Activated T-helper 1 cell treated with anti-CD3 and anti-CD28 coated beads, Interleukin-2, amount 50 U/mL, for 16 hours (primary cell): ENCODE measurements at places on chromosomes 6 and 20.

DNA sequence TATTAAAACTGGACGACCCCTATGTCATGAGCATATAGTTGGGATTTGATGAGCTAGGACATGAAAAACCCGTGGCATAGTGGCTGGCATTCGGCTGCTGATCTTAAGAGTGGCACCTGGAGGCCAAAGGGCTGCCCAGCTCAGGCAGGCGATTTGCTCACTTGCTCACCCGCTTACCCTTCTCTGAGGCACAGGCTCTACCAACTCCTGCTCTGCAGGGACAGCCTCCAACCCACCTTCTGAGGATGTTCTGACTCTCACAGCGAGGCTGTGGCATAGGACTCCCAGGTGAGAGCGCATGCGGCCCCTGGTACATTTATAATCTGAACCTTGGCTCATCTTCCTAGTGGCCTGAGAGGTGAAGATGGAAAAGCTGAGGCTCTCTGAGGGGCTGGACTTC lies 995 bp downstream of the RSPO4 start:
- DNase-seq = no peak

DNA sequence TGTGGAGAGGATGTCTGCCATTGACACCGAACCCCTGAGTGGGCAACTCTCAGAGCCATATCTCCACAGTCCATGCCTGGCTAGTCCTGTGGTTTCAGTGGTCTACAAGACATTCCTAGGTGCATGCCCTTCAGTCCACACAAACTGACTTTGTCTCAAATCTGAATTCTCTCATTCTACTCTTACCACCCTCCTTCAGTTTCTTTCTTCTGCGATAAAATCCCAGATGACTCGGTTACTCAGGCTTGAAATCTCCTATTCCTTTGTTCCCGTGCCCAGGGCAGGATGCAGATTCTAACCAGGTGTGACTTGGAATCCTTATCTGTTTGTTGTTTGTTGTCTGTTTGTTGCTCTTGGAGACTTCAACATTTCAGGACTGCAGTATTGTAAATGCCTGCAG lies 9.3 kb downstream of the CDS2 start:
- DNase-seq = no peak

GRCh38 chr6:95017922-95018321 lies 559.4 kb upstream of the MANEA start:
- no peak for DNase-seq

- no peak for DNase-seq
Measured at GRCh38 chr6:17987697-17988421, 424 bp upstream of the KIF13A start.

DNA sequence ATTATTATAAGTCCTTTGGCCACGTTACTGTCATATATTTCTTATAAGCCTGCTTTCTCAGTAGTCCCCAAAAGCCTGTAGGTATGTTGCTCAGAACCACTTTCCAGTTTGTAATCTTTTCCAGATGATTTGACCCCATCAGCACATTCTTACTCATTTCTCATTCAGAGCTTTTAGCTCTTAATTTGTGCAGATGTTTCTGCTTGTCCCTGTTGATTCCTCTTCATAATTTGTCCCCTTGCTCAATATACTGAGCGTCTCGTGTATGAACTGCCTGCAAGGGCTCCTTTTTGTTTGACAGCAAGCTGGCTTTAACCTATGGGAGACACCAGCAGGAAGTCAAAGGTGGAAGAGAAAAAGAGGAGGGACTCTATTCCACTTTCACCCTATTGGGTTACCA lies 733.8 kb upstream of the GJE1 start:
- no peak for DNase-seq

DNA sequence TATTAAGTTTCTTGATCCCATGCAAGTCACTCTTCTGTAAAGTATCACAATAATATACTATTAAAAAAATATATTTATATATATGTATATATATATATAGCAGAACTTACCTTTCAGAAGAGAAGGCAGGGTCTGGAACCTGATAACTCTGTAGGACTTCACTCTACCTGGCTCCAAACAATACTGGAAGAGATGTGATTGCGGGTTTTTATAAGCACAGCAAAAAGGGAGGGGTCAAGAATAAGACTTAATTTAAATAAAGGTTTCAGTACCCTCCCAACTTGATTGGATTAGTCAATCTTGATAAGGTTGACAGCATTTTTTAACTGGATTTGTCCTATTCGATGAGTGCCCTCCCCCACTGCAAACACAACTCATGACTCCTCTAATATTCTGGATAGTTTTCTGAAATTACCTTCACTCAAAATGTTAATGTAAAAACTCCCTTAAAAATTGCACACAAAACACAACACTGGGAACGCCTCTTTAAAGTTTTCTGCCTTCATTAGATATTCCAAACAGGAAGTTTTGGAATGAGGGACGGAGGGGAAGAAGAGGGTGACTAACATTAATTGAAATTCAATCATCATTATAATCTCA lies 4.0 kb upstream of the ZNF217 start:
- DNase-seq = no peak

- DNase-seq = no peak
Measured at GRCh38 chr6:28235912-28236452, 10.9 kb downstream of the ZSCAN9 start.

GRCh38 chr6:15916581-15916980 lies 212.3 kb upstream of the MYLIP start:
- DNase-seq = no peak

GRCh38 chr6:54093326-54093948 lies 17.8 kb upstream of the MLIP start:
- DNase-seq = no peak

- DNase-seq = no peak
Measured at GRCh38 chr20:48457193-48458002, 370.4 kb downstream of the PREX1 start.

DNA sequence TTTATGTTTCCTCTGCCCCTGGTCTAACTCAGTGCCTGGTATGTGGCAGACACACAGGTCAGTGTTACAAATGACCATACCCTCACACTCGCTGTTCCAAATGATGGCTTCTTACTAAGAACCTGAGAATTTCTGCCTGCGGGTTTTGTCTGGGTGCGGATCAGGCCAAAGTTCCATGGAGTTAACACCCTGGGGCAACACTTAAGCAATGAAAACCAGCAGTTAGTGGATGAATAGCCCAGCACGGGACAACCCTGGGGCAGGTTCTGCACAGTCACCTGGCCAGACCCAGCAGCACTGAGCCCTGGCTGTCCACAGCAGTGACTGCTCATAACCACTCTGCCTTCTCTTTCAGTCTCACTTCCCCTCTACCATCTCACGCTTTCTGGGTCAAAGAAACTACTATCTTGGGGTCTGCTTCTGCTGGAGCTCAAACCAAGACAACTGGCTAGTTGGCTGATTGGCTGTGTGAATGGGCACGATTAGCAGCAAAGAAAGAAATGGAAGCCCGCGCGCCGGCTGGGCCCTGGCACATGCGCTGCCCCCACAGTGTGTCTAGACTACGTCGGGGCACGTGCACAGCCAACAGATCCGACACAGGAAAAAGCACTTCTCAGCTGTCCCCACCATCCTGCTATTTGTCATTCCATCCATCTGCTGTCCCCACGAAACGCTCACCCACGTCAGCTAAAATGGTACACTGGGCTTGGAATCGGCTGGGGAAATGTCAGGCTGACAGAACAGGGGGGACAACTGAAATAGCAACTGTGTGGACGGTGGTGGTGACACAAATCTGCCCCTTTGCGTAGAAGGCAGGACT lies 36.6 kb downstream of the MGME1 start:
- no peak for DNase-seq

DNA sequence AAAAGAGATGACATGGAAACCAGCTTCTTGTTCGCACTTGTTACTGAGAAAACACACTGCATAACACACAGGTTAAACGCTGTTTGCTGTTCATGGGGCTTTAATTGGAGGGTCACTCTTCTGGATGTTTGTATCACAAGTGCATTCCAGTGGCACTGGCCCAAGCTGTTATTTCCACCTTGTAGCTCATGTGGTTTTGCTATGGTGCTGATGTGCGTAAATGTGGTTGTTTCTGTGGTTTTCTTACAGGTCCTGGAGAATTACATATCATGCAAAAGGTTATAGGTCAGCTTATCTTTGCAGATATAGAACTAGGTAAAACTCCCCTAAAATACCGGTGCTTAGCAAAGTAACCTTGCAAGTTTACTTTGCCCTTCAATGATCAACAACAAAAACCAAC lies 89.3 kb upstream of the AHI1 start:
- DNase-seq = no peak

- DNase-seq = no peak
Measured at GRCh38 chr6:157928428-157928827, 53.2 kb upstream of the SYNJ2 start.

- no peak for DNase-seq
Measured at GRCh38 chr20:38112261-38112929, 52.7 kb downstream of the TGM2 start.

DNA sequence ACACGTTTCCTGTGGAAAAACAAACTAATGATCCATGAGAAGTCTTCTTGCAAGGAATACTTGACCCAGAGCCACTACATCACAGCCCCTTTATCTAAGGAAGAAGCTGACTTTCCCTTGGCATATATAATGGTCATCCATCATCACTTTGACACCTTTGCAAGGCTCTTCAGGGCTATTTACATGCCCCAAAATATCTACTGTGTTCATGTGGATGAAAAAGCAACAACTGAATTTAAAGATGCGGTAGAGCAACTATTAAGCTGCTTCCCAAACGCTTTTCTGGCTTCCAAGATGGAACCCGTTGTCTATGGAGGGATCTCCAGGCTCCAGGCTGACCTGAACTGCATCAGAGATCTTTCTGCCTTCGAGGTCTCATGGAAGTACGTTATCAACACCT lies 35.4 kb downstream of the GCNT2 start:
- no peak for DNase-seq

GRCh38 chr6:72724545-72724944 lies 102.7 kb downstream of the KCNQ5 start:
- DNase-seq = no peak

DNA sequence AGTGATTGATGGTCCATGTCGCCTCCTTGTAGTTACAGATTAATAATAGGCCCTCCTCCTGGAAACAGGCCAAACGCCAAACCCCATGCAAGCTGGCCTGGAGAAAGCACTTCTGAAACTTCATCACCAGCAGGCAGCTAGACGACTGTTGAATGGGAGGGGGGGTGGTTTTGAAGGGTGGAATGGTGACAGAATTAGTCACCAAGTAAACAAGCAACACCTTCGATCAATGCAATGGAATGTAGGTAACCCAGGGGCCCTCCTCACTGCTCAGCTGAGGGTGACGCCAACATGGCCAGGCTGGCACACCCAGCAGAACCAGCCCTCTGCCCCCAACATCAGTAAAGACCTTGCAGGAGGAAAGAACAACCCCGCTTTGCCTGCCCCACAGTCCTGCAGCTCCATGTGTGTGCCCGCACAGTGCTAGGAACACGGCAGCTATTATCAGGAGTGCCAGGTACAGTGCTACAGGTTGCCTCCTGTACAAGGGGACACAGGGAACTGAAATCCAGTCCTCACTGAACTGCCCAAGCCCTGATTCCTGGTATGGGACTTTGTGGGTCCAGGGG lies 2.7 kb downstream of the BCAS1 start:
- DNase-seq = no peak

DNA sequence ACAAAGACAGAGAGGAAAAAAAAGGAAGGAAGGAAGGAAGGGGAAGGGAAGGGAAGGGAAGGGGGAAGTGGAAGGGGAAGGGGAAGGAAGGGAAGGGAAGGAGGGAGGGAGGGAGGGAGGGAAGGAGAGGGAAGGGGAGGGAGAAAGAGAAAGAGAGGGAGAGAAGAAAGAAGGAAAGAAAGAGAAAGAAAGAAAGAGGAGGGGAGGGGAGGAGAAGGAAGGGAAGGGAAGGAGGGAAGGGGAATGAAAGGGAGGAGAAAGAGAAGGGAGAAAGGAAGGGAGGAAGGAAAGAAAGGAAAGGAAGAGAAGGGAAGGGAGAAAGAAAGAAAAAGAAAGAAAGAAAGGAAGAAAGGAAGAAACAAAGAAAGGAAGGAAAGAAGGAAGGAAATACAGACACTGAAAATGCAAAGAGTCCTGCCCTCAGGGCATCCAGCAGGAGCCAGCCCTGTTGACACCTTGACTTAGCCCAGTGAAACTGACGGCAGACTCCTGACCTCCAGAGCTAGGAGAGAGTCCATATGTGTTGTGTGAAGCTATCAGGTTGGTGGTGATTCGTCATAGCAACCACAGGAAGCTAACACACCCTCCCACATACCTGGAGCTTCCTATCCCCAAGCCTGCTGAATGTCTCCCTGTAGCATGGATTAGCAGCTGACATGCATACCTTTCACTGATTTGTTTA lies 58.7 kb upstream of the SULF2 start:
- DNase-seq = no peak

DNA sequence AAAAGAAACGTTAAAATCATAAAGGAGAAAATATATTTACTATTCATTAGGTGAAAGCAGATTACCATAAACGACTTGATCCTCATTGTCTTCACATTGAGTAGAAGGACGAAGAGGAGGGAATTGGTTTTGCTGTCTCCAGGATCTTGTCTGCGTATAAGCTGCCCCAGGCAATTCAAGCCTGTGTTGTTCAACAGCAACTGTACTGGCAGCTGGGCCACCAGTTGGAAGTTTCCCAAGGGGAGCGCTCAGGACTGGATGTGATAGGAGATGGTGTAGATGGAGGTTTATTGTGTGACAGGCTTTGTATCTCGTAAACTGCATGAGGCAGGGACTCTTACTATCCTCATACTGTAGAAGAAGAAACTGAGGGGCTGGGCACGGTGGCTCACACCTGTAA lies 3.9 kb upstream of the FANCE start:
- no peak for DNase-seq

- DNase-seq = no peak
Measured at GRCh38 chr20:11178946-11179654, 505.3 kb upstream of the JAG1 start.

DNA sequence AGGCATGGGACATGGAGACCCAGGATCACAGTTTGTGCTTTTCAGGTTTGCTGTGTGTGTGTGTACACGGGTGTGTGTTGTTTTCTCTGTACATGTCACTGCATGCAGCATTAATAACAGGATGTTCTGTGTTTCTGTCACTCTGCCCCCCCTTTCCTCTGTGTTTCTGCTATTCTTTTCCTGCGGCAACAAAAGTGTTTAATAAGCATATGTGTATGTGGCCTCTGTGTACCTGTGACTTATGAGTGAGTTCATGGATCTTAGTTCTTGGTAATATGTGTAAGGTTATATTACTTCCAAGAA lies 9.8 kb downstream of the SYNGAP1 start:
- DNase-seq = no peak

DNA sequence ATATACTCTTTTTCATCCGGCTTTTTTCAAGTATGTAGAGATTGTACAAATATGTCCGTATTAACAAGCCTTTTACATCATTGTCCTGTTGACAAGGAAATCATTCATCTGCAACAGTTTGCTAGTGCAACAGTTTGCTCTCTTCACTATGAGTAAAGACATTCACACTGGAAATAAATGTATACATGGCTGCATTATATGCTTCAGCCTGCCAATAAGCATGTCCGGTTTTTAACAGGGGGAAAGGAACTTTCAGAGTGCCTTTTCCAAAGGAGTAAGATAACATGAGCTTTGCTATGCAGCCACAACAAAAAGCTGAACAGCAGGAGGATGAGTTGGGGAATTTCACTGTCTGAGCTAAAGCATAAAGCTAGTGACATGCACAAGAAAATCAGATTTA lies 99.4 kb upstream of the ADTRP start:
- DNase-seq = no peak
